Bronchial smooth muscle cell (primary cell): ENCODE measurements at places on chromosomes 1 and 21. TPM values are rescaled to one million over a fixed set of nuclear protein-coding genes. Genes with fewer than 3 reads are reported as not detected.

The RNF186 gene
- not detected in 2 replicates for total RNA-seq

The IBA57 gene
- 3.3 TPM in 2 replicates for total RNA-seq

The TDRD5 gene
- total RNA-seq, result not detected in 2 replicates

The COA7 gene
- 9.8 and 10.0 TPM in 2 replicates for total RNA-seq

The AMPD2 gene
- total RNA-seq, result 57.1 and 61.6 TPM in 2 replicates

The C1orf94 gene
- not detected in 2 replicates for total RNA-seq

The ANGPTL1 gene
- 3.0 and 3.9 TPM in 2 replicates for total RNA-seq

The NCF2 gene
- 0.16 and 0.17 TPM in 2 replicates for total RNA-seq

The TMEM81 gene
- total RNA-seq, result 0.79 and 1.5 TPM in 2 replicates

The RGS8 gene
- total RNA-seq, result under 0.01 and 0.09 TPM in 2 replicates

The TCHHL1 gene
- not detected in 2 replicates for total RNA-seq

The KLHL17 gene
- total RNA-seq, result 4.9 and 6.9 TPM in 2 replicates

The KIF21B gene
- total RNA-seq, result 0.09 TPM in 1 of 2 replicates, not detected in the other

The LCE6A gene
- total RNA-seq, result not detected in 2 replicates
